Sigmoid colon (tissue), 7 donors: ENCODE measurements at places on chromosomes 6 and 20.

- no peak for DNase-seq
Measured at GRCh38 chr20:46122071-46122470, 4.0 kb downstream of the CD40 start.

- no peak for DNase-seq
Measured at GRCh38 chr6:139577763-139578604, 203.5 kb upstream of the CITED2 start.

DNA sequence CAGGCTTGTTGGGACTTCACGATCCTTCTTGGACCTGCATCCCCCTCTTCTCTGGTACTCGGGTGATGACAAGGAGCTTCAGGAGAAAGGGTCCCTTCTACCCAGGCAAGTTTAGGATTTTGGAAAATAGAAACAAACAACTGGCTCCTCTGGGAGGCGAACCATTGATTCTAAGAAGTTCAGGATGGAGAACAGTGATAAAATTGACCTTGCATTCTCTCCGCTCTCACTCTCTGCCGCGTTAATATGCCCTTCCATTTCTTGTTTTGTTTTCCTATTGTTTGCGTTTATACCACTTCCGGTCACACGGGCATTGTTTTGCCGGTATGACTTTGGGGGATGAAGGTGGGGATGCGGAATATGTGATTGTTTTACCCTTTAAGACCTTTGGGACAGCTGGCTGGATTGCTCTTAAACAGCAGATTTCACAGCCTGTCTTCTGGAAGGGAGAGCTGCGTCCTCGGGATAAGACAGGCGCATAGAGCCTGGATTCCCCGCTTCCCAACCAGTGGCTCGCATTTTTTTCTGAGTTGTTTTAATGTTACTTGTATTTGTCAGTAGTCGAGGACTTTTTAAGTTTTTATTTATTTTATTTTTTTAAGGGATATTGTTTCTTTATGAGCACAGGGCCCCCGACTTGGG, 144.3 kb upstream of the ZNF184 start:
- no peak for DNase-seq

DNA sequence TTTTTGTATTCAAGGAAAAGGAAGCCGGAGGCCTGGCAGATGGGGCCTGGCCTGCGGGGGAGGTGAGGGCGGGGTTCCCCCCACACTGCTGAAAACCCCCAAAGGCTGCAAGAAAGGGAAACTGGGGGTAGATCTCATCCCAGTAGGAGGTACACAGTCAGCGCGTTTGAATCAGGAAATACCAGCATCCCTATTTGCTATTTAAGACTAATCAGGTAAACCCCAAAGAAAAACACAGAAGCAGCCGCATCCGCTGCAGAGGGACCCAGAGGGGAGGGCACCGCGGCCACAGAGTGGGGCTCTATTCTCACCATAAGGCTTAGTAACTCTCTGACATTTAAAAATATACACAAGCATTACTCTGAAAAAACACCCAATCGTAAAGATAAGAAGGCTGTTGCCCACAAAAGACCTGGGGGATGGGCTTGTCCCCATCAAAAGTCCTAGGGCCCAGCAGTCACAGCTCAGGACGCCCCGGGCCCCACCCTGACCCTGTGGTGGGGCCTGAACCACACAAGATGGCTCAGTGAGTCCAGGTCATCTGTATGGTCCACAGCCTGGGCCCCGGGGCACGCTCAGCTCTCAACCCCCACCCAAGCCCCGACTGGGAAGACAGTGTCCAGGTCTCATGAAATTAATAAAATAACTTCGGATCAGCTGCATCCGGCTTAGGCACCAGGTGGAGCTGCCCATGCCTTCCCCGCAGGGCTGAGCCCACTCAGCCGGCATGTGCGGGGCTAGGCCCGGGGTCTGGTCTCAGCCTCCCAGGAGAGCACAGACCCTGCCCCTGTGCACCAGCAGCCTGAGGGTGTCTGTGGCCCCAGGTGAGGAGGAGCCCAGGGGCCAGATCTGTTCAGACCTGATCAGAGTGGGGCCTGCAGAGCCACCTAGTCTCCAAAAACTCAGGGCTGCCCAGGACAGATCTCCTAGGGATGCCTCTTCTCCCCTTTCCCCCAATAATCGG, 31.0 kb downstream of the KCNQ2 start:
- no peak for DNase-seq
